ENCODE measurements at places on chromosomes 7 and 10. TPM values are rescaled to one million over a fixed set of nuclear protein-coding genes. Genes with fewer than 3 reads are reported as not detected.
A peak's percentile ranks its signal among the peaks of the same experiment; 100 is the strongest.

GRCh38 chr7:11613292-11613930 lies 218.6 kb downstream of the THSD7A start:
- no peak for DNase-seq

- DNase-seq, result no peak
These were observed 28.1 kb upstream of the LRRC4 start for GRCh38 chr7:128059143-128059988.

DNA sequence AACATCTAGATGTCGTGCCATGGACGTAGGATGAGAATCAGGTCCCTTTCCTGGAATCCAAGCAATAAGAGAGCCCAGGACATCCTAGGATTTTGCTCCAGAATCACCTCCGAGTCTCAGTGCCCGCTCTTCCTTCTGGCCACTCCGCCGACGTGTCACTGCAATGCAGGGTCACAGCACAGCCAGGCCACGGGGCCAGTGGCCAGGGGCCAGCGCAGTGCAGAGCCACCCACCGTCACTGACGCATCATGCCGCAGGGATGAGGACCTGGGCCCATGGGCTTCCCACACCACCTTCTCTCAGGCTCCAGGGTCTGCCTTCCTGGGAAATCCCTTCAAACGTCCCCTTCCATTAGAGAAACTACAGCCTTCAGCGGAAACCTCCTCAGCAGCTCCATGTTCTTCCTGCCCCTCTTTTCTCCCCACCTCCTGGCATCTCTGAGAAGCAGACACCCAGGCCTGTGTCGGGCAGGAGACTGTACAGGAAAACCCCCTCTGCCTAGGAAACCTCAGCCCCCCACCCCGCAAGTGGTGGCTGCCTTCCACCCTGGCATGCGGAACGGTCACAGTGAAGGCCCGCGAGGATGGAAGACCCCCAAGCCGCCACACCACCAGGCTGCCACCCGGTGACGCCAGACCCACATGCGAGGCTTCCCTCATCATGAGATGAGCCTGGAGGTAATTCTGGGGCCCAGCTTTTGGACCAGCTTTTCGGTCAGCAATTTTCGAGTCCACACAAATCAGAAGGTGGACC lies 32.1 kb downstream of the STK32C start:
- no peak for DNase-seq

DNA sequence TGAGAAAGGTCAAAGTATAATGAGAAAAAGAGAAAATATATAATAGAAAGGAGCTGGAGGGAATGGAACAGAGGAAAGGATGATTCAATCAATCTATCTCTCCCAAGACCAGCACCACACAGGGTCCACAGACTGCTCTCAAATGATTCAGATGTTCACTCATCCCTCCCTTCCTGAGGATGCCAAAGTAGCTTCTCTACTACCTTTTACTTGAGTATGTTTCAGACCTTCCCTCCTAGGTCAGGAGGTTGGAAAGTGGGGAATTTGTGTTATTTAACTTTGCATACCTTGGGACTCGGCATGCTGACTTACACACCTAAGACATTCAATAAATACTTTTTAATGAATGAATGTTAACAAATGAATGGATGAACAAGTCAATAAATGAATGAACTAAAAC lies 30.6 kb downstream of the CPVL start:
- DNase-seq, result no peak

DNA sequence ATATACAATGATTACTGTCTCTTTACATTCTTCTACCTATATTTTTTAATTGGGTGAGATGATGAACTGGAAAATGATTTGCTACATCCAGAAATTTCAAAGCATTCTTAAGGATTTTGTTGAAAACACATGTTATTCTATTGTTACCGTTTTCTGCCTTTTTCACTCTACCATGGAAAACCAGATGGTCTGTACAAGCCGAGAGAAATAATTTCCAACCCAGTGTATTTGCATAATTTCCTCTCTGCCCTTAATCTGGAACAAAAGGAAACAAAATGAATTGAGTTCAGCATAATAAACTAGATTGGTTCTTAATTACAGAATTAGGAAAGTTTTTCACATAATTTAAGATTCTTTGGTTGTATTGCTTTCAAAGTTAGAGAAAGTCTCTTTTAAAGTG lies 211.2 kb downstream of the CACNB2 start:
- no peak for DNase-seq

GRCh38 chr7:50645186-50645585 lies 80.0 kb upstream of the DDC start:
- no peak for DNase-seq

GRCh38 chr10:102643336-102644065 lies 778 bp upstream of the TRIM8 start:
- DNase-seq, result peak; percentile 73

- DNase-seq, result no peak
These were observed 51.2 kb downstream of the GTF2I start for GRCh38 chr7:74708569-74709275.

GRCh38 chr10:15387021-15387420 lies 15.9 kb upstream of the FAM171A1 start:
- DNase-seq, result peak; percentile 83

DNA sequence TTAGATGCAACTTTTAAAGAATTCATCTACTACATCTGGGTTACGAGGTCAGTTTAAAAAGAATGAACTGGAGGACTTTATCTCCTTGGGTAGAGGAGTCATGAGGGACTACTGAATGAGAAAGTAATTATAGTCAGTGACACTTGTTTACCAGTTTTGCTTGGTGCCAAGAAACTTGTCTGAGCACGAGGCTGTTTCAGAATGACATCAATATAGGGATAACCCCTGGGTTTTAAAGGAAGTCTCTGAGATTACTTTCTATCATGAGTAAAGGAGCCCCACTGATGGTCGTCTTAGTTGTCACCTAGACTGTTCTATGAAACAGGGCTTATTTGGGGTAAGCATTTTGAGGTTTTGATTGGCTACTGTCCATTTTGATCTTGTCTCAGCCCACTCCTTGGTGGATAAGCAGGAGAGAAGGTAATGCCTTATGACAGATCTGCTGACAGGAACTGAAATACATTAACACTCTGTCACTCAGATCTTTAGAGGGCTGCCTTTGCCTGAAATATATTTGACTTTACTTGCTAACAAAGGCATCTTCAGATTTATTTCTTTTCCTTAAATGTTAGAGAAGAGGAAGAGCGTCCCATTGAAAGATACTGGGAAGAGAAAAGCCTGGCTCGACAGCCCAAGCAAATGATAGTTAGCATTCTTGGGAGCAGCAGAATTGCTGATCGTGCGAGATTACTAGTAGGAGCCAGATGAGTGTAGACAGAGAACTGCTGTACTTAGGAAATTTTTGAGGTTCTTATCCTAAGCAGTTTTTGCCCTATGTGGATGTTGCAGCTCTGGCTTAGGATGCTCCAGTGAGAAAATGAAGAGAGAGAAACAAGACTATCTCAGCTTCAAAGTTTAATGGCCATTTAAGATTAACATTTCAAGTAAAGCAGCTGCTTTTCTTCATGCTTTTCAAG lies 299.2 kb upstream of the LRGUK start:
- no peak for DNase-seq

DNA sequence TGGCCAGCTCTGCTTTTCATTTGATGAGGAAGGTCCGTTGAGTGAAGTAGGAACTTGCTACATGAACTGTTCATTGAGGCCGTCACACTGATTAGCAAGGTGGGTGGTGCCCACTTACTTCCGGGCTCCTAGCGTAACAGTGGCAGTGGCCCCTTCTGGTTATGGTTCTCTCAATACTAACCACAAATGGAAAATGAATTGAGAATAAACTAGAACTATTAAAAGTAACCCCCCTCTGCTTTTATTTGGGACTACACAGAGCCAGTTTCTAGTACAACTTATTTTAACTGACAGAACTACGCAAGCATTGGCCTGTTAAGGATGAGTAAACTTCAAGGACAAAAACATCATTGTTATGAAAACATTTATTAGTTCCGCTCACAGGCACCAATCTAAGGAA lies 519.1 kb downstream of the INHBA start:
- DNase-seq, result no peak

DNA sequence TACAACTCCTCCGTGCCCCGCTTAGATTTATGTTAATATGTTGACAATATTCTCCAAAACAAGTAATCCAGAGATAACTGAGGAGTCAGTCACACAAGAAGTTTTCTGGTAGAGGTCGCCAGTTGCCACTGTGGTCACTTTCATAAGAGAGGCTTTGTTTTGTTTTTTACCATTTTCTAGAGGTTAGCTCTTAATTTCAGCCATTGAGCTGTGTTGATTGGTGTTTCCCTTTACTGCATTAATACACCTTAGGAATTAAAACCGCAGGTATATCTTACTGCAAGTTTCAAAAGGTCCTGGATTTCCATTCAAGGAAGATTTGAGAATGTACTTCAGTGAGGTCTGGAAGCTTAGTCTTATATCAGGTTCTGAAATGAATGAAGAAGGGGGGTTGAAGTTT lies 3.5 kb downstream of the BMI1 start:
- no peak for DNase-seq

DNA sequence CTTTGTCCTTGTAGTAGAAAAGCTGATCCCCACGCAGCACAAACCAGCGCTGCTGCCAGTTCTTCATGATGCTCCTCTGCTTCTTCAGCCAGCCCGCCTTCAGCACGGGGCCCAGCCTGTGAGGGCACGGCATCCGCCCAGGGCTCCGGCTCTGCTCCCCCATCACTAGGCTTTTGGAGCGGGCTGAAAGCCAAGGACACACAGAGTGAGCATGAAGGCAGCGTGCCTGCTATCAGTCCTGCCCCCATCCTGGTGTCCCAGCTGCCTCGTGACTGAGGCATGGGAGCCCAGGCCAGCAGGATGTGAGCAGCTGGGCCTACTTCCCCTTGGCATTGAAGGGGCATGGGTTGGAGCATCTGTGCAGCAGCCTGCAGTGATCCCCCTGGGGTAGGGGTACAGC lies 21.9 kb downstream of the ARHGAP22 start:
- no peak for DNase-seq

GRCh38 chr10:12681252-12681651 lies 320.3 kb downstream of the CCDC3 start:
- no peak for DNase-seq

DNA sequence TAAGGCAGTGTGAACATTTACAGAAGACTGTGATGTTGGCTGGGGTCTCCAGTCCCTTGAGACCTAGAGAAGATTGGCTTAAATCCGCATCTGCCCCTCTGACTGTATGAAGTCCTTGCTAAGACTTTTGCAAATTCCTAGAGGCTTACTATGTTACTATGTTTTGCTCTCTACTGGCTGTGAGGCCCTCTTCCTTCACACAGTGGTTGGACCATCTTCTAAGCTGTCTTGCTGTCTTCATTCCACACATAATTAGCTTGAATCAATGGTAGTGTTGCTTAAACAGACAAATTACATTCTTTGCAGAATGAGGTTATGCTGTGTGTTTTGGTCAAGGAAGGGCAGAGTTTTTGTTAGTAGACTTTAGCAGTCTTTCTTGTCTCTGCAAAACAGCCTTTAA lies 658.0 kb downstream of the TYW1 start:
- DNase-seq, result no peak

- no peak for DNase-seq
These were observed 205.4 kb upstream of the C7orf33 start for GRCh38 chr7:148385009-148385682.

GRCh38 chr10:86218160-86218559 lies 148.4 kb downstream of the GRID1 start:
- DNase-seq, result no peak

GRCh38 chr7:42545049-42545724 lies 308.2 kb upstream of the GLI3 start:
- no peak for DNase-seq

GRCh38 chr10:77578583-77579227 lies 58.9 kb downstream of the KCNMA1 start:
- DNase-seq, result no peak

GRCh38 chr10:82827901-82828300 lies 952.9 kb downstream of the NRG3 start:
- no peak for DNase-seq

- DNase-seq, result no peak
These were observed 745.8 kb upstream of the LRRTM3 start for GRCh38 chr10:66180021-66180420.

GRCh38 chr10:33037726-33038125 lies 79.7 kb upstream of the ITGB1 start:
- DNase-seq, result no peak

GRCh38 chr10:47330366-47330765 lies 8.1 kb downstream of the GDF2 start:
- no peak for DNase-seq

DNA sequence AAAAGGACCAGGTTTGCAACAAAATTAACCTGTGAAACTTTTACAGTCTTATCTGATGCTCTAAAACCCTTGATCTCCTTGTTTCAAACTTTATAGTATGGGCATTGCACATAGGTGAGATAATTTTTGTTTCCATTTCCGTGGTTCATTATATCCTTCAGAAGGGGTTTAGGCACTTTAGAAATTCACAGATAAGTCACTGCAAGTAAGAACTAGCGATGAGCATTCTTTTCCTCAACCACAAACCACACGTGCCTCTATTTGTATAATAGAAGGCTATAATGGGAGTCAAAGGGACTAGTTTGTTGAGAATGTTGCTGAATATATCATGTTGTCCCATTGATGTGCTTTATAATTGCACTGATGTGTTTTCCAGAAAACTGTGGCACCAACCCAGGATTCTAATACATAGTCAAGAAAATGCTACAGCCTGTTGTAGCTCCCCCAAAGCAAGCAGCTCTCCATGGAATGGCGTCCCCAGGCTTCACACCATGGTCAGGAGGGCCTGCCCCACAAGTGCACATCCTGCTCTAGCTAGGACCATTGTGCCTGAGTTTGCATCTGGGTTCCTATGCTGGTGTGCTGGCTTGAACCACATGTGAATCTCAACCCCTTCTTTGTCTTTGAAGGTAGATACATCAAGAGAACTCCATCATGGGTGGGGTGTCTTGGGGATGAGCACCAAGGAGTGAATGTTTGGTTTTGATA lies 14.0 kb upstream of the ATXN7L1 start:
- DNase-seq, result no peak

DNA sequence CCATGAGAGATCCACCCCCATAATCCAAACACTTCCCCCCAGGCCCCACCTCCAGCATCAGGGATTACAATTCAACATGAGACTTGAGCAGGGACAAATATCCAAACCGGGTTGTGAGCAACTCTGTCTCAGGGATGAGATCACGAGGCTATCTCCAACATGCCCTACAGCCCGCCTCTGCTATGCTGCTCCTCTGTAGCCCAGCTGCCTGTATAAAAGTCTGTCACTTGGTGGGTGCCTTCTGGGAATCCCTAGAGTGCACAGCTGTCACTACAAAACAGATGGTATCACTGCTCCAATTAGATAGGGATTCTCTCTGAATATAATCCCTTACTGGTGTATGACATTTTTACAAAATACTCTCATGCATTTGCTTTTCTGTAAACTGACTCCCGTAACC lies 114.9 kb upstream of the NANOS1 start:
- DNase-seq, result peak; percentile 45

- DNase-seq, result no peak
These were observed 528.9 kb upstream of the FZD8 start for GRCh38 chr10:36170943-36171501.

GRCh38 chr7:106795084-106795876 lies 69.8 kb upstream of the PIK3CG start:
- DNase-seq, result no peak

GRCh38 chr7:32062150-32062549 lies 8.1 kb downstream of the PDE1C start:
- DNase-seq, result peak; percentile 84

The RPA3 gene
- total RNA-seq, result 20.7 TPM

The CRCP gene
- total RNA-seq, result 29.1 TPM

The CRTAC1 gene
- total RNA-seq, result 2.5 TPM

The SNX8 gene
- total RNA-seq, result 22.2 TPM

The PFKP gene
- 24.2 TPM for total RNA-seq

The SFRP5 gene
- not detected for total RNA-seq

The PILRA gene
- total RNA-seq, result 12.5 TPM

The CALHM1 gene
- total RNA-seq, result not detected

Measured in glutamatergic neuron (in vitro differentiated cells).